NCI-H187 treated with DMSO at 0.1 percent for 48 hours (cell line): ENCODE measurements at places on chromosomes 1 and 21.

GRCh38 chr1:41365772-41366454 lies 4.7 kb downstream of the FOXO6 start:
- no peak for DNase-seq

GRCh38 chr1:208538587-208538986 lies 294.4 kb upstream of the PLXNA2 start:
- no peak for DNase-seq

- DNase-seq, result no peak
Observed at GRCh38 chr1:84247425-84248220, 53.9 kb upstream of the SAMD13 start.

- no peak for DNase-seq
Observed at GRCh38 chr21:46098303-46099141, 610 bp downstream of the COL6A2 start.

- no peak for DNase-seq
Observed at GRCh38 chr1:158028969-158029368, 35.5 kb downstream of the KIRREL1 start.

GRCh38 chr1:64187646-64188045 lies 15.8 kb upstream of the UBE2U start:
- DNase-seq, result no peak

- DNase-seq, result no peak
Observed at GRCh38 chr1:159999204-159999603, 32.6 kb downstream of the PIGM start.

DNA sequence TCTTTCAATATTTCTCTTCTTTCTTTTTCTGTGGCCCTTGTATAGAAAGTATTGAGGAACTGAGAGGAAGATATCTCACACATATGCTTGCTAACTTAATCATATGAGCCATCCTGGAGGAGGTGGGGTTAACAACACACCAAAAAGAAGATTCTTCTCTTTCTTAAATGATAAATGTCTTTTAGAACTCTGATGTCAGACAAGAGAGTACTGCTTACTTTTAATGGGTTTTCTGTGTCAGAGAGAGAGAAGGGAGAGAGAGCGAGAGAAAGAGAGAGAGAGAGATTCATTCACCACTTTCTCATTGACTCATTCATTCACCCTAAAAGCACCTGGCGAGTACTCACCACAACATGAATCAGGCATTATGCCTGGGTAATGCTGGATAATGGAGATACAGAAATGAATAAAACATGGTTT lies 250.3 kb upstream of the SGIP1 start:
- no peak for DNase-seq

DNA sequence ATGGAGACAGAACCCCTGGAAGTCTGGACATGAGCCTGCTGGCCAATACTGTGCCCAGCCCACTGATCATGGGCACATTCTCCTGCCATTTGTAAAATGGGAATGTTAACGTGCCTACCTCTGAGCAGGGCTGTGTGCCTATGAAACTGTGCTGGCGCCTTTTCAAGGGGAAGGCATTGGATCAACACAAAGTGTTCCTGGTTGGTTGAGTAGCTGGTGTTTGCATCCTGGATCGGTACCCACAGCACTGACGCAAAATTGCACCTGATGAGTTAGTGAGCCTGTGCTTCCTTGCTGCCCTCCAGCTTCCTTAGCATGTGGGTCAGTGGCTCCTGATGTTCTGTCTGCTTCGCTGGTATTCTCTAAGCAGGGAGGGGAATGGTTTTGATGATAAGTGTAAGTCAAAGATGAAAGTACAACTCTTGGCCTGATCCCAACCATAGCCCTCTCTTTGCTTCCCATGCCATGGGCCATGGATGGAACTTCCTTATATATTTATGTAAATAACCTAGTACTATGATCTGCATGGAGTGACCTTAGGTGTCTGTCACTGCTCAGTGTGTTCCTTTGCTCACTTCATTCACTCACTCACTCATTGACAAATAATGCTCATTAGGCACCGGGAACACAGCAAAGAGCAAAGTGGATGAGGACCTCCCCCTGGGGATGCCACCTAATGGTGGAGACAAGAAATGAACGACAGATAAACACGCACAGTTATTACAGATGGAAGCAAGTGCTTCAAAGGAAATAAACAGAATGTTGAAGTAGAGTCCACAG lies 22.7 kb downstream of the MAB21L3 start:
- no peak for DNase-seq

DNA sequence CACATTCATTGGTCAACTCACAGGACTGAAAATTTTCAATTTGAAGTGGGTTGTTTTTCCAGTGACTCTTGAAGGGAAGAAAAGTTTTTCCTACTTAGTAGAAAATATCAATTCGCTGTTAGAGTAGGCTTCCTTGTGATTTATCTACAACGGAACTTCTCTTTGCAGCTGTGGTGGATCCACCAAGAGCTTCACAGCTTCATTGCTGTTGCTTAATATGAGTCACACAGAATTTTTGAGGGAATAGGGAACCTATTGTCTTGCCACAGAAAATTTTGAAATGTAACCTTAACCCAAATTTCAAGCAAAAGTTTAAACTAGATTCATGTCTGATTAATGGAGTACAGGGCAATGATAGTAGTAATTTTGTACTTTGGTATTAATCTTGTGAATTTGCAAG lies 58.4 kb upstream of the IFI44L start:
- no peak for DNase-seq

- DNase-seq, result no peak
Observed at GRCh38 chr1:34668063-34668462, 86.8 kb upstream of the GJB5 start.

GRCh38 chr1:55317673-55318072 lies 102.5 kb upstream of the USP24 start:
- DNase-seq, result no peak

DNA sequence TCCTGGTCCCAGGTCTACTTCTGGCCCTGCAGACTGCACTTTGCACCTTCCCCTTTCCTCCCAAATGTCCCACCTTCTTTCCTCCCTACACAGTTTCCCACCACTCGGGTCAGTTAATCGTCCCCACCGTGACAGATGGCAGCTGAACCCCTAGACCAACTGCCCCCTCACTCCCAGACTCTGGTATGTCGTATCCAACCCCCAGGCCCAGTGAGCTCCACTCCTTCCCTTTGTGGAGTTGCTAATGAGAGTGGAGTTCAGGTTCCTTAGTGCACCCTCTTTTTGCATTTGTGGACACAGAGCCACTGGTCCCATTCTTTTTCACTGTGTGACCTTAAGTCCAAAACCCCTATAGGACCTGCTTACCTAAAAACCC lies 1.8 kb downstream of the MAN1C1 start:
- no peak for DNase-seq

- DNase-seq, result no peak
Observed at GRCh38 chr21:27827972-27828371, 861.1 kb upstream of the ADAMTS5 start.

DNA sequence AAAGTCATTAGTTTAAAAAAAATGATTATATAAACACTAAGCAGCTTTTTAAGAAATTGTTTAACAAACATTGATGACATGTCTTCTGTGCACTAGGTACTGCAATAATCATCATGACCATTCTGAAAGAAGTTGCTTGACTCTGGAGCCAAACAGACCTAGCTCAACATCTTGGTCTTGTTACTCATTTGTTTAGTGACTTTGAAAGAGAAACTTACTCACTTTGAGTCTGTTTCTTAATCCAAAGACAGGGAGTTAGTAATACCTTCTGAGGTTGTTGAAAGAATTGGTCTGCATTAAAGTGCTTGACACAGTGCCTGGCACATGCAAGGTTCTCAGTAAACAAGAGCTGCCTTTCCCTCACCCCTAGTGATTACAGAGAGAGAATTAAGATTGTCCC lies 84.4 kb downstream of the SGIP1 start:
- DNase-seq, result no peak

DNA sequence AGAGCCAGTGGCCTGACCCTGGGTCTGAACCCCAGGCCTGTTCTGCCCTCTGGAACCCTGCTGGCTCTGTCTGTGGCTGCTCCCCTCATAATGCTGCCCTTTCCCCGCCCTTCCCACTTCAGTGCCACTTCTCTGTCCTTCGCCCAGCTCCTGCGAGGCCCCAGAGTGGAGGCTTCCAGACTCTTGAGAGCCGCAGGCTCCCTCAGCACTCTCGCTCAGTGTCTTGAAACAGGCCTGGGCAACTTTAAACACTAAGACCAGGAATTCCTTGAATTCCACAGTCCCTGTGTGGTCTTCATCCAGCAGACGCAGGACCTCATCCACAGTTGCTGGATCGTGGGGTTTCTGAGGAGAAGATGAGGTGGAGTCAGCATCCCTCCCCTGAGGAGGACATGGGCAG lies 3.5 kb downstream of the CRNN start:
- DNase-seq, result no peak

- no peak for DNase-seq
Observed at GRCh38 chr1:223803211-223803610, 42.5 kb downstream of the TP53BP2 start.

DNA sequence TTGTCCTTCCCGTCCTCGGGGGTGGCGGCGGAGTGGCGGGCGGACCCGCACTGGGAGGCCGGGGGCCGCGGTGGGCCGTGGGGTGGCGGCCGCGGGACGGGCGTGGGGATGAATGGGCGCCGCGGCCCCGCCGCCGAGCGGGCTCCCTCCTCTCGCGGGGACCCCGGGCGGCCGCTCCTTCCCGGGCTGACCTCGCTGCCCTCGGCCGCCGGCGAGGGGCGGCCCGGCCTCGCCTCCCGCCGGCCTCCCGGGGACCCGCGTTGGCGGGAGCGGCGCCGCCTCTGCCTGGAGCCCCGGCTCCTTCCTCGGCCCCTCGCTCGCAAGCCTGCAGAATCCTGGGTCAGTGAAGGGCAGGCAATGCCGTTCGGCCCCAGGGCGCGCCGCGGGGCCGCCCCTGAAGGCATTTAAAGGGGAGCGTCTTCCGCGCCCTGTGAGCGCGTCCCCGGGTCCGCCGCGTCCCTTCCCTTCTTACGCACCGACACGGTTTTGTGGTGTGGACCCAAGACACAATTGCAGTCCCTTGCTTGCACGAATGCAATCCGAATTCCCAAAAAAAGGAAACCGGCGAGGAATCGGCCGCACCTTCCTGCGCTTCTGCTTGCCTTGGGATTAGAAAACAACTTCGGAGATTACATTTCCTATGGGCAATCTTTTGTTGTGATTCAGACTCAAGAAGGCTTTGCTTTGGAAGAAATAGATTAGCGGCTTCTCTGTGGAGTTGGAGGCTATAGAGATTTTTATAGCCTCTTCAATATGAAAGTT lies 776 bp downstream of the ITSN1 start:
- DNase-seq, result no peak

- no peak for DNase-seq
Observed at GRCh38 chr1:111615870-111616715, 3.5 kb upstream of the RAP1A start.

- no peak for DNase-seq
Observed at GRCh38 chr1:248189026-248189425, 8.0 kb upstream of the OR2M3 start.

- no peak for DNase-seq
Observed at GRCh38 chr1:3058263-3059030, 10.6 kb upstream of the PRDM16 start.

GRCh38 chr21:43971201-43971991 lies 40.7 kb upstream of the TRAPPC10 start:
- no peak for DNase-seq

DNA sequence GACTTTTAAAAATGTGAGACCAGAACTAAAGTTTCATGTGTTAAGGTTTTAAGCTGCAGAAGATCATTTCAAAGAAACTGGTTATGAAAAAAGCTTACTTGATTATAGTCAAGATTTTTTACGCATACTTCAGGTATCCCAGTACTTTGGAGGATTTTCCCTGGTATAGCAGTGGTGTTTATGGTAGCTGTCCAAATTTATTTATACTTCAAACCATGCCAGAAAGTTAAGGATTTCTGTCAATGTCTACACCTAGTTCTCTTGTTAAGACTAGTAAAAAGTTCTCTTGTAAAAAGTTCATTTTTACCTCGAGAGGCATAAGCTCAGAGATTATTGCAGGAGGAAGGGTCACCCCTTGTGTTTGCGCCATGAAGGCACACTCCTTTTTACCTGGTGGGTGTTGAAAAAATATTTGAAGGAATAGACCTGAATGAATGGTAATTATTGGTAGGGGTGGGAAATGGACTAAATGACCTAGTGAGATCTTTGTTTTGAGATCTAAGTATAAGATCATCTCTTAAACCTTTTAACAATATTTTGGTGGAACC lies 2.8 kb downstream of the DYRK1A start:
- no peak for DNase-seq

- DNase-seq, result peak; percentile 50
Observed at GRCh38 chr1:28104866-28105467, 16.6 kb upstream of the EYA3 start.

- DNase-seq, result no peak
Observed at GRCh38 chr1:18324246-18324645, 156.5 kb upstream of the KLHDC7A start.

DNA sequence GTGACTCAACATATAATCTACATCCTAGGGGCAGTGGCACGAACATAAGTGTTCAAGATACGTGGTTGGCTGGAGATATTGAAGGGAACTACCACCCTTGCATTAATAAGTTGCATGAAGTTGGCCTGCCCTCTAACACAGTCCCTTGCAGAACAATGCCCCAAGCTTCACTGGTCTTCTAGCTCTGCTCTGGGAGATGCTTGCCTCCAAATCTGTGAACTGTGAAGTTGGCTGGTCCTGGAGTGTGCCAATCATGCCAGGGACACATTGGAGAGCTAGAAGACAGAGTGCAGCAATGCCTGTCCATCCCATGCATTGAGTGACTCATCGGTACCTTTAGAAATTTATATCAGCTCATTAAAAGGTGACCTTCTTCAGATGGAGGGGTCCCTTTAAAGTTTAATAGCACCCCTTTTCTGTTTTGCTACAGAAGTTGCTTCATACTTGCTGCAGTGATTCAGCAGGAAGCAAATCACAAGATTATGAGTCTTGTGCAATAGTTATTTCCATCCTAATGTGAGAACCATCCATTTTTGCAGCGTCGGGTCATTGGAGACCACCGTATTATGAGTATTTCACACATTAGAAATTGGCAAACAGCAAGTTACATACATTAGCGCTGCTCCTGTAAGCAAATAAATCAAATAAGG lies 55.2 kb upstream of the KAZN start:
- no peak for DNase-seq

DNA sequence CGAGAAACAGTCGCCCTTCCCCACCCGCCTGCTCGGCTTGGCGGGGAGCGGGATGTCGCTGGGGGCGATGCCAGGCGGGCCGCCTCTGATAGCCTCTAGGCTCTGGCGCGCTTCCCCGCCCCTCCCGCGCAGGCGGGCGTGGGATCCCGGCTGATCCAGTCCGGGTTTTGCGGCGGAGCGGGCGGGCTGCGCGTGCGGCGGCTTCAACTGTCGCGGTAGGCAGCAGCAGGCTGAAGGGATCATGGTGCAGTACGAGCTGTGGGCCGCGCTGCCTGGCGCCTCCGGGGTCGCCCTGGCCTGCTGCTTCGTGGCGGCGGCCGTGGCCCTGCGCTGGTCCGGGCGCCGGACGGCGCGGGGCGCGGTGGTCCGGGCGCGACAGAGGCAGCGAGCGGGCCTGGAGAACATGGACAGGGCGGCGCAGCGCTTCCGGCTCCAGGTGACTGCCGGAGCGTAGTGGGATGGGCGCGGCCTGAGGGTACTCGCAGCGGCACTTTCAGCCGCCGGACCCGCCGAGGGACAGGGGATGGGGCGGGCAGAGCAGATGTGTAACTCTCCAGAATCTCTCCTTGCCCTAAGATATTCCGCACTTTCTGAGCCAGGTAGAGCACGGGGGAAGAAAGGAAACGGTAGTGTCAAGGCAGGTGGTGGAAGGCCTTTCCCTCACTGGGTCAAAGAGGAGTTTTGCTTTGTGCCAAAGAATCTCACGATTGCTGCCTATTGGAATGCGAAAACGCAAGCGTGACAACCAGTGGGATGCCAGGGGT lies at the start of gene FAAH:
Gene FAAH (plus strand): TSS at position 210 of the 764 bp plus-strand sequence. CDS start 32 bp downstream, at position 242.
- no peak for DNase-seq
